ENCODE measurements at places on chromosomes 4 and X.

DNA sequence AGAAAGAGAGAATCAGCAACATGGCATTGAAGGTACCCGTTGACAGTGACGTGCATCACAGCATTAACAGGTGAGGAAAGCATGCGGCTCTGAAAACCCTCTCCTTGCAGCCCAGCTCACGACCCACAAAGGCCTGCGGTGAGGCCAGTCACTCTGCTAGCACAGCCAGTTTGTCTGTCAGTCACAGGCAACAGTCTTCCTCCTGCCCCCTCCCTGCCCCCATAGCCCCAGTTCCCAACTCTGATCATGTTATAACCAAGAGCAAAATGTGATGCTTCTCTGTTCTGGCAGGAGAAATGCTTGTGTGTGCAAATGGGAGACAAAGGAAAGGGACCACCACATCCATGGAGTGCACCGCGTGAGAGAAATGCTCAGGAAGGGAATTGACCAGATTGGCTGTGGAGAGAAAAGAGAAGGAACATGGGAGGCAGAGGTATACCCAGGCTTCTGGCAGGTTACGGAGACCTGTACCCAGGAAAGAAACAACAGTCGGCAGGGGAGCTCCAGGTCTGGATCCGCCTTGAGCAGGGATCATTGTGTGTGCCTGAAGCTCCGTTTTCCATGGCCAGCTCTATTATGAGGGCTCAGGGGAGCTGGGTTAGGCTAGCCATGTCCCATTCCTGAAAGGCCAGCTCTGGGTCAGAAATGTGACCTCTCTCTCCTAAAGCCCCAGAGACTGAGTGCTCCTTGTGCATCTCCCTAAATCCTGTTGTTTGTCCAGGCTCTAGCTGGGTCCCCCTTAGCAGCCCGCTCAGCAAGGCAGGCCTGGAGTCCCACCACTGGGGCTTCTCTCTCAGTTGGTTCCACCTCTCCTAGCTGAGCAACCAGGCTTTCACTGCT lies 139.7 kb upstream of the MAMLD1 start:
- no peak for DNase-seq

DNA sequence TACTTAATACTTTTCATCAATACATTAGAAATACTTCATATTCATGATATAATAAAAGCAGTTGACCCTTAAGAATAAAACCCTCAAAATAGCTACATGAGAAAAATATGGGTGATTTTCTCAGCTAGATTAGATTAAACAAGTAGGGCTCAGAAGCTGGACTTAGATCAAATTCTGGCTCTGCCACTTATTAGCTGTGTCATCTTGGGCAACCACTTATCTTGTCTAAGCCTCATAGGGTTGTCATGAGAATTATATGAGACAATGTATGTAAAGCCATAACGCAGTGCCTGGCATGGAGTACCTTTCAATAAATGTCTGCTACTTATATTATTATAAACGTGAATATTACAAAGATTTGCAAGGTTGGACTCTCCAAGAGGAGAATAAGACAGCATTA lies 84.3 kb upstream of the PGRMC2 start:
- DNase-seq = no peak

- DNase-seq = no peak
Observed at GRCh38 chr4:174717828-174718227, 111.2 kb downstream of the GLRA3 start.

DNA sequence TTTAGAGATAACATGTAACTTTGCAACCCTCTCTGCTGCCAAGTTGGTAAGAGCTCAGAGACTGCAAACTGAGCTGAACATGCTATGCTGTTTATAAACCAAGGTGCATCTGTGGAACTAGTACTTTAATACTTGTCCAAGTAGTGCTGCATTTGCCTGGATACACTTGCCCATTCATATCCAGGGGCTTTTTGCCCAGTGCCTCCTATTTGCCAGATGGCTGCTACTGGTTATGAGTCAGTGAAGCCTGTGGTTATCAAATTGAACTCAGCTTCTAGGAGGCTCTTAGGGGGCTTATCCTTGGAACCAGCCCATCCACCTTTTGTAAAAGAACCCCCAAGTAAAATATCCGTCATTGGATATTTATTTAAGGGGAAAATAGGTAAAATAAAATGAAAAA lies 79.6 kb downstream of the AFF2 start:
- peak; percentile 2 for DNase-seq

- DNase-seq = no peak
Observed at GRCh38 chr4:68871809-68872642, 56.2 kb downstream of the UGT2B10 start.

Data from AG10803 (cell line).